ENCODE measurements at places on chromosomes 11 and 22. TPM values are rescaled to one million over a fixed set of nuclear protein-coding genes. Genes with fewer than 3 reads are reported as not detected.

Gene OR51E2
- not detected for polyA plus RNA-seq

Gene GPHA2
- polyA plus RNA-seq: 5.1 TPM

DNA sequence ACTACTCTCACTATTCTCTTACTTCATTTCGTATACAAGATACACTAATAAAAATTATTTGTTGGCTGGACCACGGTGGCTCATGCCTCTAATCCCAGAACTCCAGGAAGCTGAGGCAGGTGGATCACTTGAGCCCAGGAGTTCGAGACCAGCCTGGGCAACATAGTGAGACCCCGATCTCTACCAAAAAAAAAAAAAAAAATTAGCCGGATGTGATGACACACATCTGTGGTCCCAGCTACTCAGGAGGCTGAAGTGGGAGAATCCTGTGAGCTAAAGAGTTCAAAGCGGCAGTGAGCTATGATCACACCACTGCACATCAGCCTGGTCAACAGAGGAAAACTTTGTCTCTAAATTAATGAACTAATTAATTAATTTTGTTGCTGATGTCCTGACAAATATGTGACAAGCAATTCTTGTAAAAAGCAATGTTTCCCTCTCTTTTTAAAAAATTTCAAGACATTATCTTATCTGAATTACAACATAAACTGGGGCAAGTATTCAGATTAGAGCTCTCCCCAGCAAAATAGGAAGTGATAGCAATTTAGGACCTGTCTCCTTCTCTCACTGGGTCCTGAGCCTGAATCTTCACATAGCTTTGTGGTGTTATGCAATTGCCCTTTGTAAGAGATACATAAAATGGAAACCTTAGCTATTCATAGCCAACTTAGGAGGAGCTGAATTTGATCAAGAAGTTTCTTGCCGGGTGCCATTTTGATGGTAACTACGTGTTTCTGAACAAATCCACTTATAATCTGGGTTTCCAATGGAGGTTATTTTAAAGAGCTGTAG is 17.6 kb upstream of the TMA7B start:
- H3K4me1 ChIP-seq: no peaks in the 10 kb centered on the region
- no peaks in the 10 kb centered on the region for H3K36me3 ChIP-seq
- H3K27me3 ChIP-seq: no peaks in the 10 kb centered on the region

- no peak overlapping the region for H3K27ac ChIP-seq
- no peak overlapping the region for H3K4me3 ChIP-seq
- no peaks in the 10 kb centered on the region for H3K36me3 ChIP-seq
Measured at GRCh38 chr22:30876915-30877553, 91.5 kb downstream of the MORC2 start.

- no peaks in the 10 kb centered on the region for H3K36me3 ChIP-seq
- H3K27me3 ChIP-seq: no peaks in the 10 kb centered on the region
- DNase-seq: no peak
- H3K27ac ChIP-seq: no peak overlapping the region
- H3K4me1 ChIP-seq: no peaks in the 10 kb centered on the region
Measured at GRCh38 chr11:96295369-96295768, 47.6 kb downstream of the MAML2 start.

Data from pancreas (tissue), 10 donors.